ENCODE measurements at places on chromosomes 3 and 15. TPM values are rescaled to one million over a fixed set of nuclear protein-coding genes. Genes with fewer than 3 reads are reported as not detected.

GRCh38 chr3:17974206-17974841 lies 231.9 kb upstream of the TBC1D5 start:
- no peaks in the 10 kb centered on the region for H3K4me1 ChIP-seq
- H3K27me3 ChIP-seq = no peaks in the 10 kb centered on the region
- no peak for DNase-seq
- H3K36me3 ChIP-seq = no peaks in the 10 kb centered on the region
- H3K4me3 ChIP-seq = no peak overlapping the region
- no peak overlapping the region for H3K27ac ChIP-seq

GRCh38 chr15:78540871-78541743 lies 863 bp downstream of the PSMA4 start:
- no peak for DNase-seq
- H3K27ac ChIP-seq = peak overlapping the region; percentile 96
- H3K27me3 ChIP-seq = no peaks in the 10 kb centered on the region
- peaks cover 19% of the 10 kb centered on the region for H3K4me1 ChIP-seq
- peaks cover 35% of the 10 kb centered on the region for H3K36me3 ChIP-seq

DNA sequence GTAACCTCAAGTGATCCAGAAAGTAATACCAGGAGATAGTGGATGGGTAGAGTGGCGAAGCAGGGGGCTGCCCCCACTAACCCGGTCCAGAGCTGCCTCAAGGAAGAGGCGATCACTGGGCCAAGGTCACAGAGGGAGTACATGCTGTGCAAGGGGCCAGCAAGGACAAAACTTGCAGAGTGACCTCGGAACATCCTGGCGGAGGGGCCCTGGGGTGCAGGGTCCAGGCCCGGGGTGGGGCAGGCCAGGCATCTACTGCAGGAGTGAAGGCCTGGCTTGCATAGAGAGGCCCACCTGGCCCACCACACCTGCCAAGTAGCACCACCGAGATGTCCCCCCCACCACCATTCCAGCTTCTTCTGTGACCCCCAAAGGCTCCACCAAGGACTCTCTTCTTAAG lies 17.6 kb downstream of the IQSEC1 start:
- no peak overlapping the region for H3K27ac ChIP-seq
- no peak overlapping the region for H3K4me3 ChIP-seq
- H3K4me1 ChIP-seq = no peaks in the 10 kb centered on the region
- no peaks in the 10 kb centered on the region for H3K27me3 ChIP-seq

The FANCD2OS gene
- total RNA-seq = not detected

- DNase-seq = no peak
- H3K27ac ChIP-seq = no peak overlapping the region
- no peaks in the 10 kb centered on the region for H3K4me1 ChIP-seq
- H3K36me3 ChIP-seq = no peaks in the 10 kb centered on the region
These were observed 63.9 kb downstream of the NFKBIZ start for GRCh38 chr3:101913168-101913567.

DNA sequence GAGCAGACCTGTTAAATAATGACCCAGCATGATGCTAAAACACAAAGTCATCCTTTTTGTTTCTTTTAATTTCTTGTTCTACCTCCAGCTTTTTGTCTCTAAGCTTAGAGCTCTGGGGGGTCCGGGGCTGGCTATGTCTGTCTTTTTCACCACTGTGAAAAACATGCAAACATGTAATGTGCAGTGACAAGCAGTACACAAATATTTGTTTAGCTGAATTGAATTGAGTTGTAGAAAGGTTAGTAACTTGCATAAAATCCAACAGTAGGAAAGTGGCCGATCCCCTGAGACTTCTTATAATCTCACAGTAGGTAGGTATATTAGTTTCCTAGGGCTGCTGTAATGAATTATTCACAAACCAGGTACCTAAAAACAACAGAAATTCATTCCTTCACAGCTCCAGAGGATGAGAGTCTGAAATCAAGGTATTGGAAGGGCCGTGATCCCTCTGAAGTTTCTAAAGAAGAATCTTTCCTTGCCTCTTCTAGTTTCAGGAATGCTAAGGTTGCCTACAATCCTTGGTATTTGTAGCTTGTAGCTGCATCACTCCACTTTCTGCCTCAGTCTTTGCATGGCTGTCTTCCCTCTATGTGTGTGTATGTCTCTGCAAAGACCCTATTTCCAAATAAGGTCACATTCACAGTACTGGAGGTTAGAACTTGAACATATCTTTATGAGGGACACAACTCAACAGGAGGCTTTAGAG lies 32.7 kb downstream of the ARL14 start:
- no peaks in the 10 kb centered on the region for H3K4me1 ChIP-seq
- H3K27me3 ChIP-seq = no peaks in the 10 kb centered on the region
- no peak overlapping the region for H3K4me3 ChIP-seq
- no peaks in the 10 kb centered on the region for H3K36me3 ChIP-seq

The CHRNA7 gene
- 1.5 TPM for total RNA-seq

GRCh38 chr15:54014067-54014655 lies 35.9 kb downstream of the UNC13C start:
- no peak overlapping the region for H3K4me3 ChIP-seq
- no peak overlapping the region for H3K27ac ChIP-seq
- H3K27me3 ChIP-seq = no peaks in the 10 kb centered on the region

The SLC38A3 gene
- total RNA-seq = not detected

DNA sequence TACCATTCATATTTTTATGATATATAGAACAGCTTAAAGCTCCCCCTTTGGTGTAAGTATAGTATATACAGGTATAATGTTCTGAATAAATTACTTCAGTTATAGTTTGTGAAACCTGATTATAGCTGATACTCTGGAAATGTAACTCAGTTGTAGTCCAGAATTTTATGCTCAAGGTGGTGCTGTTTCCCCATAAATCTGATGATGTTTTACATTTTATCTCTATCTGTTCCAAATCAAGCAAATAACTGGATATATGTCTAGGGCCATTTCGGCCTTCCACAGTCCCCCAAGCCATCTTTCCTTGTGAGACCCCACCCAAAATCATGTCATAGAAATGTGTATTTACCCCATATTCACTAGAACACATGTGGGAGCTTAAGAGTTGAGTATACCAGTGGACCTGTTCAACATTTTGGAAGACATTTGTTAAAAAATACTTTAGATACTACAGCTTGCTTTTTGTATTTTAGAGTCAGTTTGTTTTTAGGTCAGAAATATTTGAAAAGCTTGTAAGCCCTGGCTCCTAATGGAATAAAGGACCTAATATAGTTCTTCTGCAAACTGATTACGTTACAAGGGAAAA lies 107.1 kb downstream of the ATG7 start:
- peaks cover 8% of the 10 kb centered on the region for H3K4me1 ChIP-seq
- H3K4me3 ChIP-seq = no peak overlapping the region
- no peak for DNase-seq
- H3K36me3 ChIP-seq = no peaks in the 10 kb centered on the region
- peak overlapping the region; percentile 49 for H3K27ac ChIP-seq

GRCh38 chr3:125266971-125267370 lies 54.4 kb upstream of the SLC12A8 start:
- no peak overlapping the region for H3K4me3 ChIP-seq
- no peaks in the 10 kb centered on the region for H3K27me3 ChIP-seq
- DNase-seq = no peak

The TMEM158 gene
- not detected for total RNA-seq

The RARRES1 gene
- 44.6 TPM for total RNA-seq

The TP63 gene
- 5.2 TPM for total RNA-seq

- DNase-seq = peak; percentile 89
- no peaks in the 10 kb centered on the region for H3K27me3 ChIP-seq
- no peaks in the 10 kb centered on the region for H3K36me3 ChIP-seq
- H3K27ac ChIP-seq = peak overlapping the region; percentile 96
These were observed 380 bp upstream of the ALS2CL start for GRCh38 chr3:46693892-46694226.

DNA sequence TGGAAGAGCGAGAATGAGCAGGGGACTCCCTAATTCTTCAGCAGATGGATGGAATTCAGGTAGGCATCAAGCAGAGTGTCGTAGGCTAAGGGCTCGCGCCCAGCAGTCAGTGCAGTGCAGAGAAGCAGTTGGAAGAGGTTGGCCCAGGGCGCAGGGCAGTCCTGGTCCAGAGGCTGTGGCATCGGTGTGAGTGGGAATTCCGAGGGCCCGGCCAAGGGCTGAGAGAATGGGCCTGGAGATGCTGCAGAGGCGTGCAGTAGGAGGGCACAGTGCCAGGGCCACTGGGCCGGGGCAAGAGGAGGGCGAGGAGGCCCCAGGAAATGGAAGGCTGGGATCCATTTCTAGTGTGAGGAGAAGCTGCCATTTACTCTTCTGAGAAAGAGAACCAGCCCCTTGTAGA lies 74.4 kb downstream of the AAGAB start:
- peaks cover 24% of the 10 kb centered on the region for H3K4me1 ChIP-seq
- H3K27me3 ChIP-seq = no peaks in the 10 kb centered on the region
- H3K36me3 ChIP-seq = peaks cover 6% of the 10 kb centered on the region

- no peaks in the 10 kb centered on the region for H3K4me1 ChIP-seq
- H3K4me3 ChIP-seq = no peak overlapping the region
- no peak for DNase-seq
- H3K36me3 ChIP-seq = no peaks in the 10 kb centered on the region
- H3K27ac ChIP-seq = no peak overlapping the region
- H3K27me3 ChIP-seq = no peaks in the 10 kb centered on the region
These were observed 74.6 kb downstream of the ARRDC4 start for GRCh38 chr15:98035134-98035533.

DNA sequence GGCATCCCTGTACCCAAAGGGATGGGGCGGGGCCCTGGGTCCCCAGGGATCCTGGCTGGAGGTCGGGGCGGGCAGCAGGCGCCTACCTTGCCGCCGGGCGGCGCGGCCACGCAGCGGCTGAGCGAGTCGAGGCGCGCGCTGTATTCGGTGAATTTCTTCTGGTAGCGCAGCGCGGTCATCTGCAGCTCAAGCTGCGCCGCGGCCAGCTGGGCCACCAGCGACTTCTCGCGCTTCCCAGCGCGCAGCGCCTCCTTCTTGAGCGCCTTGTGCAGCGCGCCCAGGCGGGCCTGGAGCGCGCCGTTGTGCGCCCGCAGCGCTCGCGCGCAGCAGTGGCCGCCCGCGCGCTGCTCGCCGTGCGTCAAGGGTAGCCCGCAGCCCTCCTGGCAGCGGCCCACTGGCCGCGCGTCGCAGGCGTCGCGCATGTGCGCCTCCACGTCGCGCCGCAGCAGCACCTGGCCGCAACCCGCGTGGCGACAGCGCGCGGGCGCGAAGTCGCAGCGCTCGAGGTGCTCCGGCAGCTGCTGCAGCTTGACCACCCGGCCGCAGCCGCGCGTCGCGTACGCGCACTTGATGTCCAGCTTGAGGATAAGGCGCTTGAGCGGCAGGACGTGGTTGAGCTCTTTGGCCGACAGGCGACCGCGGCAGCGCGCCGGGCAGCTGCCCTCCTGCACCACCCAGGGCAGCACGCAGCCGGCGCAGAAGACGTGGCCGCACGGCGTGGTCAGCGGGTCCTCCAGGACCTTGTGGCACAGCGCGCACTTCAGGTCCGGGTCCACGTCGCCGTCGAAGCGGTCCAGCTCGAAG lies 522 bp downstream of the PDZRN3 start:
- H3K4me1 ChIP-seq = peaks cover 7% of the 10 kb centered on the region
- peak overlapping the region; percentile 13 for H3K4me3 ChIP-seq
- H3K27ac ChIP-seq = peak overlapping the region; percentile 77
- no peaks in the 10 kb centered on the region for H3K36me3 ChIP-seq
- peaks cover 5% of the 10 kb centered on the region for H3K27me3 ChIP-seq

The ZNF502 gene
- total RNA-seq = 3.4 TPM

The C2CD4B gene
- 2.6 TPM for total RNA-seq

The VIPR1 gene
- total RNA-seq = 168 TPM

The UROC1 gene
- total RNA-seq = not detected

DNA sequence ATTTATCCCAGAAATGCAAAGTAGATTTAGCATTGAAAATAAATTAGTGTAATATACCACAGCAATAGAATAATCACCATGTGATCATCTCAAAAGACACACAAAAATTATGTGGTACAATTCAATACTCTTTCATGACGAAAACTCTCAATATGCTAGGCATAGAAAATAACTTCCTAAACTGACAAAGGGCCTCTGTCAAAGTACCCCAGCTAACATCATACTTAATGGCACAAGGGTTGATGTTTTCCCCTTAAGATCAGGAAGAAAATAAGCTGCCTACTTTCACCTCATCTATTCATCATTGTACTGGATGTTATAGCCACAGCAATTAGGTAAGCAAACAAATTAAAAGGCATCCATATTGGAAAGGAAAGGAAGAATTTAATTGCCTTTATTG lies 22.7 kb upstream of the NIPA2 start:
- no peak overlapping the region for H3K4me3 ChIP-seq
- H3K36me3 ChIP-seq = peaks cover 4% of the 10 kb centered on the region
- H3K4me1 ChIP-seq = no peaks in the 10 kb centered on the region
- no peaks in the 10 kb centered on the region for H3K27me3 ChIP-seq
- no peak overlapping the region for H3K27ac ChIP-seq

DNA sequence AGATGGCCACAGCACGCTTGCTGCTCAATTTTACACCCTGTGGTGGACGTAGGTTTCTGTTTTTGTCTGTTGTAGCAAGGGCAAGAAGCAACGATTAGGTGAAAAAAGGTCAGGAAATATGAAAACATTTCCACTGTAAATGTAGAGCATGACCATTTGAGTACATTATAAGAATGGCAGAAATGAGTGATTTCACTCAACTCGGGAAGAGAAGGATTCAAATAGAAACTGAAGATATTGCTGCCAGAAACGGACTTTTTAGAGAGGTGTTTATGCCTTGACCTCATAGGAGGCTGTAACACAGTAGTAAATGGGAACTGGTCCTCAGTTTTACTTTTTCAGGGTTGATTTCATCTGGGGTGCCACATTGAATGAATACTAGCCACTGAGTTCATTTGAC lies 33.1 kb upstream of the GASK1A start:
- H3K27ac ChIP-seq = no peak overlapping the region
- no peak overlapping the region for H3K4me3 ChIP-seq
- no peaks in the 10 kb centered on the region for H3K36me3 ChIP-seq
- H3K4me1 ChIP-seq = no peaks in the 10 kb centered on the region
- no peaks in the 10 kb centered on the region for H3K27me3 ChIP-seq
- no peak for DNase-seq

GRCh38 chr3:191568206-191568605 lies 107.2 kb downstream of the PYDC2 start:
- H3K4me3 ChIP-seq = no peak overlapping the region
- DNase-seq = no peak
- H3K27me3 ChIP-seq = no peaks in the 10 kb centered on the region
- H3K4me1 ChIP-seq = no peaks in the 10 kb centered on the region
- no peaks in the 10 kb centered on the region for H3K36me3 ChIP-seq

DNA sequence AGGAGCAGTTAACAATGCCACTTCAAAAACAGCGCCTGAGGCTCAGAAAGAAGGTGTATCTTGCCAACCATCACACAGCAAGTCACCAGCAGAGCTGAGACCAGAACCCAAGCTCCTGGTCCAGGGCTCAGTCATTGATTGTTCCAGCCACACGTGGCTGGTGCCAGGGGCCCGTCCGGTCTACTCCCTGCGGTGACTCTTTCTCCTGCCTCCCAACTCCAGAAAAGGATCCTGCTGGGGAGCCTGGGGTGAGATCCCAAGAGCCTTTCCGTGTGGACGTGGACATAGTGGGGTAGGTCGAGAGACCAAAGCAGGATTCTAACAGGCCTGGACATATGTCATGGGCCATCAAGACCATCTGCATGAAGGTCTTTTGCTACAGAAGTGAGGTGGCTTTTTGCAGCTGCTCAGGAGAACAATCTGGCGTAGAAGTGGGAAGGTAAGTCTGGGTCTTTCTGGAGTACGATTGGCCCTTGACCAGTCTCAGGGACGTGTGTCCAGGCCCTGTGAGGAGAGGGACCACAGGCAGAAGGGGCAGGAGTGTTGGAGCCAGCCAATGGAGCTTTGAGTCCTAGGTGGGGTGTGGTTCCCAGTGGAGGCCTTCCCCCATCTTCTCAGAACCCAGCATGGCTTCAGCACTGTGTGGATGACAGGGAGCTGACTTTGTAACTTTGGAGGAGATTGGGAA lies 105.4 kb downstream of the HMG20A start:
- no peak for DNase-seq
- H3K27ac ChIP-seq = no peak overlapping the region
- H3K4me1 ChIP-seq = peaks cover 11% of the 10 kb centered on the region
- H3K4me3 ChIP-seq = no peak overlapping the region
- no peaks in the 10 kb centered on the region for H3K36me3 ChIP-seq
- H3K27me3 ChIP-seq = no peaks in the 10 kb centered on the region

The TGM5 gene
- not detected for total RNA-seq

The OGG1 gene
- total RNA-seq = 24.0 TPM

Measured in upper lobe of left lung (tissue), 6 donors.